ENCODE measurements at places on chromosomes 2 and 18. TPM values are rescaled to one million over a fixed set of nuclear protein-coding genes. Genes with fewer than 3 reads are reported as not detected.

The CTAGE1 gene
- total RNA-seq, result not detected

DNA sequence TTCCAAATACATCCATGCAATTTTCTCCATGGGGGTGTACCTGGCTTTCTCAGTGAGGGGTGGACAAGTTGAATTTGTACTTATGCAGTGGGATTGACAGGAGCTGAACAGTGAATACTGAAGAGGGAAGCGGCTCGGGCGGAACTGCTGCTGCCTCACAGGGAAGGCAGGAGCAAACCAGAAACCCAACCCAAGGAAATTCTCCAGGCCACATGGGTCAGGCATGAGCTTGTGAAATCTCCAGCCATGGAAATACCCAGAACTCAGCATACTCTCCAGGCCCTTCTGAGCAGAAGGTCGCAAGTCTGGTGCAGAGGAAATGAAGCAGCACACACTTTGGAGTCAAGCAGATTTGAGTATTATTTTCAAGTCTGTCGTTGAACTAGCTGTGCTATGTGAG is 26.5 kb upstream of the INO80C start:
- H3K4me1 ChIP-seq, result peaks cover 4% of the 10 kb centered on the region
- H3K4me3 ChIP-seq, result no peak overlapping the region
- no peak for DNase-seq
- no peak overlapping the region for H3K27ac ChIP-seq
- no peaks in the 10 kb centered on the region for H3K36me3 ChIP-seq

- DNase-seq, result no peak
- H3K36me3 ChIP-seq, result peaks cover 1% of the 10 kb centered on the region
- H3K27me3 ChIP-seq, result peaks cover 2% of the 10 kb centered on the region
- no peak overlapping the region for H3K4me3 ChIP-seq
These were observed 146.8 kb upstream of the HS6ST1 start for GRCh38 chr2:128465246-128466170.

DNA sequence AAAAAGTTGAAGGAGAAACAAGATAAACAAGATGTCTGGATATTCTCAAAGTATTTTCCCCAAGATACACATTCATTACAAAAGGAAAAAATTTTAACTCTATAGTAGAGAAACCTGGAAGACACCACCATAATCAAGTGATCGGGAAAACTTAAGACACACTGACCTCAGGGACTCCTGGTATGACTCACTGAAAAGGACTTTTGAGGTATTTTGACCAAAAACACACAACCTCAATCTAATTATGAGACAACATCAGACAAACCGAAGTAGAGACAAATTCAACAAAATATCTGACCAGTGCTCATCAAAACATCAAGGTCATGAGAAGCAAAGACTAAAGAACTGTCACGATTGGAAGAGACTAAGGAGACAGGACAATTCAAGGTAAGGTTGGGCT is 34.7 kb downstream of the LPIN2 start:
- H3K27me3 ChIP-seq, result no peaks in the 10 kb centered on the region
- peaks cover 4% of the 10 kb centered on the region for H3K36me3 ChIP-seq
- peak overlapping the region; percentile 54 for H3K4me3 ChIP-seq
- peaks cover 91% of the 10 kb centered on the region for H3K4me1 ChIP-seq
- DNase-seq, result no peak
- peak overlapping the region; percentile 92 for H3K27ac ChIP-seq

- no peaks in the 10 kb centered on the region for H3K4me1 ChIP-seq
- peaks cover 42% of the 10 kb centered on the region for H3K36me3 ChIP-seq
- no peak overlapping the region for H3K27ac ChIP-seq
- H3K4me3 ChIP-seq, result no peak overlapping the region
These were observed 235.8 kb downstream of the NBAS start for GRCh38 chr2:15325296-15325695.

DNA sequence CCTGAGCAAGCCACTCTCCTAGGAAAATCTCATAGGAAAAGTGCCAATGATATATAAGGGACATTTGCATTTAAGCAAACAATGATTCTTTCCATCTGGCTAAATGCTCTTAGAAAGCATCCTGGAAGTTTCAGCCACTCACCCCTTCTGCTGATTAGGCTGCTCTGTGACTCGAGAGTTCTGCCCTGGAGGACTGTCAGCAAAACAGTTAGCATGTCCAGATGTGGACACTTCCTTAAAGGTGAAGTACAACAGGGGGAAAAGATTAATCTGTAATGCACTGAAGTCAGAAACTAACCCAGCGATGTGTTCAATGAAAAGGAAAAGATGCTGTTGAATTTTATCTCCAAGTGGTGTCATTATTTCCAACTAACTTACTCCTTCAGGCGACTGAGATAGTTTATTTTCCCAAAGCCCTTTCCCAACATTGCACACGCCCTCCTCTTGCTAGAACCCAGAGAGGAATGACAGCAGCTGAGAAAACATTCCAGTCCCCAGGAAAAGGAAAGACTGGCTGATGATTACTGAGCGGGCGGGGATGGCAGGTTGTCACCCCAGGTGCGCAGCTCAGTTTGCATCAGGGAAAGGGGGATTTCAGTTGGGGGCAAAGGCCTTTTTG is 214.0 kb downstream of the SS18 start:
- no peak overlapping the region for H3K4me3 ChIP-seq
- H3K36me3 ChIP-seq, result no peaks in the 10 kb centered on the region
